Effector CD8-positive, alpha-beta T cell (primary cell): ENCODE measurements at places on chromosomes 7 and 10.

GRCh38 chr10:21243748-21244257 lies 281.7 kb downstream of the SKIDA1 start:
- no peak for DNase-seq

GRCh38 chr10:15760681-15761080 lies 41.0 kb upstream of the ITGA8 start:
- no peak for DNase-seq

DNA sequence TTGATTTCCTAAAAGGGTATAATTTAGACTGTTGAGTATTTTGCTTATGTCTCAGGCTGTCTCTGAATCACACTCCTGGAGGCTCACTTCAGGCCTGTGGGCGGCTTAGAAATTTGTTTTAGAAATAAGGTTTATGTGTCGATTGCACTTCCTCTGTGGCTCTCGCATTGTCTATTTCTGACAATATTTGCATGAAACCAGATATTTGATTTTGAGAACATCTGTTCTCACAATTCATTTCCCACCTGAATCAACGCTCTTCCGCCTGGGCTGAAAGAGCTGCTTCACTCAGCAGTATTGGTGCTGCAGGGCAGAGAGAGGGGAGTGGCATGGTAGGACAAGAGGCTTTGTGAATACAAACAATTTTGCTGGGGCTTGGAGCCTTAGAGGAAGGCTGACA lies 262.0 kb downstream of the ADRA2A start:
- no peak for DNase-seq

- DNase-seq, result no peak
Measured at GRCh38 chr10:100372415-100373297, 25.6 kb downstream of the SCD start.

GRCh38 chr10:71854031-71854430 lies 3.0 kb upstream of the PSAP start:
- no peak for DNase-seq
